Esophagus squamous epithelium (tissue), 5 donors: ENCODE measurements at places on chromosomes 13 and 19.

GRCh38 chr19:45215391-45216191 is 29.6 kb downstream of the EXOC3L2 start:
- peaks cover 17% of the 10 kb centered on the region for H3K4me1 ChIP-seq
- H3K36me3 ChIP-seq, result no peaks in the 10 kb centered on the region
- no peaks in the 10 kb centered on the region for H3K27me3 ChIP-seq
- peak overlapping the region; percentile 13 for H3K27ac ChIP-seq
- no peak for DNase-seq

DNA sequence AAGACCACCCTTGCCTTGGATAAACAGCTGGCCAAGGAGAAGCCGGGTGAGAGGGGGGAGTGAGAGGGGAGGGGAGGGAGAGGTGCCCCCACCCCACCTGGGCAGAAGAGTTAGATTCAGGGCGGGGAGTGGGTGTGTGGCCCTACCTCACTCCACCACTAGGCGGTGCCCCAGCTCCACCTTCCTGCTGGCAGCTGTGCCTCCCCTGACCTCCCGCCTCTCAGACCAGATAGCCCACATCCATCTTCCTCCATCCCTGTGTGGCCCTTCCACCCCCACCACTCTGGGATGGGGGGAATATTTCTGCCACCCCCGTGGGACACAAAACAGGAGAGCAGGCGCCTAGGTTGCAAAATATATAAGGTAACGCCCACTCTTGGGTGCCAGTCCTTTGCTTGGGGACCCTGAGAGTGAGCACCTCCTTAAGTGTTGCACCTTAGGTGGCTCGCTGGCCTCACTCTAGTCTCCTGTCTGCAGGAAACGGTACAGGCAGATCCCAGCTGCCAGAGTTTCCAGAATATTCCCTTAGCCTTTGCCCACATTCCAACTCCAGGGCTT is 13.8 kb upstream of the EHD2 start:
- H3K36me3 ChIP-seq, result peaks cover 31% of the 10 kb centered on the region
- H3K27ac ChIP-seq, result no peak overlapping the region
- H3K4me3 ChIP-seq, result no peak overlapping the region
- no peak for DNase-seq
- H3K4me1 ChIP-seq, result peaks cover 5% of the 10 kb centered on the region

DNA sequence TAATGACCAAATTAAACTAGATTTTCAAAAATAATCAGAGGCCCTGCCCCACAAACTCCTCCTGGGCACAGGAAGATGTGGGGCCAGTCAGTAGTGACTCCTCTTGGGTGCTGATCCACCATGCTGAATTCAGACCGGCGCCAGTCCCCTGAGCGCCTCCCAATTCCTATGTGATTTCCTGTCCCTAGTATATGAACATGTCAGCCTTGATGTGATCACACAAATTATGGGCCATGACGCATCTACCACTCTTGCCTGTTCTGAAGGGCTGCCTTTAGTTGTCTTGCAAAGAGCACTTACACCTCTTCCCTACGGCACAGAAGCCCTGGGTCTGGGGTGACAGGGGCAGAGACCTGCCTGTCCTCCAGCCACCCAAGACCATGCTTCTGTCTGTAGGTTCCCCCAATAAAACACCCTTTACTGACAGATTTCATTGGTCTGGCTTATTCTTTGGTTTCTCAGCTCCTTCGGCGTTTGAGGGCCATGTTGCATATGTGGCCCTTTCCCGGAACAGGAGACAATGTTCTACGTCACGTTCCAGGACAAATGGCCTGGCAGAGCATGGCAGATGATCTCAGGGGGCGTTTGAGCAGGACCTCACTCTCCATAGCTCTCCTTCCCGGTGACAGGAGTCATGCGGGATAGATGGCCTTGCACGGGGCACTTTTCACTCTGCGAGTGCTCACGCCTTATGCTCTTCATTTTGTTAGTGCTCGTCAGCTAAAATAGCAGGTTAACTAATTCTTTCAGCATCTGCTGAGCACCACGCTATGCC is 5.6 kb upstream of the ATP11A start:
- H3K4me3 ChIP-seq, result no peak overlapping the region
- no peaks in the 10 kb centered on the region for H3K27me3 ChIP-seq
- H3K4me1 ChIP-seq, result no peaks in the 10 kb centered on the region
- no peak for DNase-seq

DNA sequence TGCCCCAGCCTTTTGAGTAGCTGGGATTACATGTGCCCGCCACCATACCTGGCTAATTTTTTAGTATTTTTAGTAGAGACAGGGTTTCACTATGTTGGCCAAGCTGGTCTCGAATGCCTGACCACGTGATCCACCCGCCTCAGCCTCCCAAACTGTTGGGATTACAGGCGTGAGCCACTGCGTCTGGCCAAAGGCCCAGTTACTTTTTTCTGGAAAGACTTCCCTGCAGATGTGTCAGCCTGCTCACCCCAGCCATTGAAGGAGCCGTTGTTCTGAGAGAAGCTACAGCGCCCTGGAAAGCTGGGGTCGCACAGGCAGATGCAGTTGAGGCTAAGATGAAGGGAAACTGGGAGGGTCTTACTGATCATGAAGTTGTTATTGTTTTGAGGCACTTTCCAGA is 7.9 kb upstream of the ZNF626 start:
- H3K27me3 ChIP-seq, result no peaks in the 10 kb centered on the region
- H3K27ac ChIP-seq, result no peak overlapping the region
- no peaks in the 10 kb centered on the region for H3K36me3 ChIP-seq
- DNase-seq, result no peak

DNA sequence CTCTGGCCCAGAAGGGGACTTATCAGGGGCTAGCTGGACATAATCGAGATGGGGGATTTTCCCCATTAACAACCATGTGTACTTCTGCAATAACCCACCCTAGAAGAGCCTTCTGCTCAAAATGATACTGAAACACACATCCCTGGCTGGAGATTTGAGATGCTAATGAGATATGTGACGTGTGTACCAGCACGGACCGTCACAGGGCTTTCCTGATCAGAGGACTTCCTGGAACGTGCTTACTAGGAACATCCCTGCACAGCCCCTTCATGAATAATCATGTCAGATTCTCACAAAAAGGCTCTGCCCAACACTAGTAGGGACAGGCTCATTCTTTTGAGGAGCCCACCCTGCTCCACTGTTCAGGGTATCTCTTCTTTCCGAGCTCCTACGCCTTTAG is 6.5 kb upstream of the ERVV-1 start:
- H3K36me3 ChIP-seq, result no peaks in the 10 kb centered on the region
- no peaks in the 10 kb centered on the region for H3K27me3 ChIP-seq
- H3K27ac ChIP-seq, result no peak overlapping the region
- no peaks in the 10 kb centered on the region for H3K4me1 ChIP-seq
- H3K4me3 ChIP-seq, result no peak overlapping the region

DNA sequence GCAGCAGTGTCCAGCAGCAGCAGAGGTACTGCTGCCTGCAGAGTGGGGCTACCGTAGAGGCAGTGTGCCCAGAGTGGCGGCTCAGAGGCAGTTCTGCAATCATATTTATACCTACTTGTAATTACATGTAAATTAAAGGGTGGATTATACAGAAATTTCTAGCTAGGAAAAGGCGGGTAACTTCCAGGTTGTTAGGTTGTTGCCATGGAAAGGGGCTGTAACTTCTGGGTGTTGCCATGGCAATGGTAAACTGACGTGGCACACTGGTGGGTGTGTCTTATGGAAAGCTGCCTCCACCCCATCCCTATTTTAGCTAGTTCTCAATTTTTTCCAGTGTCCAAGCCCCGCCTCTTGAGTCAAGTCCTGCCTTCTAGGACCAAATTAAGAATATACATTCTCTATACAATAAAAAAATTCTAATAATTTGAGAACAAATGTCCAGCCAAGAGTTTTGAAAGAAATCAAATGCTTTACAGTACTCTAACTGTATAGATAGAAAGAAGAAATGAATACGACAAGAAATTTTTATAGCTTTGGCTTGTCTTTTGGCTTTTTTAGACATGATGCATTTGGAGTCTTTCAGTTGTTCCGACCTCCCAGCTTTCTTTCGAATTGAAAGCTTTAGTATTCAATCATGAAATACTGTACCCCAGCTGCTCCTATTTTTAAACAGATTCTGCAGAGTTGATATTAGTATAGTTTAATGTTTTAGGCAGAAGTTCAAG is 816.6 kb downstream of the DIAPH3 start:
- H3K4me3 ChIP-seq, result no peak overlapping the region
- H3K27me3 ChIP-seq, result no peaks in the 10 kb centered on the region
- no peaks in the 10 kb centered on the region for H3K4me1 ChIP-seq
- no peak for DNase-seq

DNA sequence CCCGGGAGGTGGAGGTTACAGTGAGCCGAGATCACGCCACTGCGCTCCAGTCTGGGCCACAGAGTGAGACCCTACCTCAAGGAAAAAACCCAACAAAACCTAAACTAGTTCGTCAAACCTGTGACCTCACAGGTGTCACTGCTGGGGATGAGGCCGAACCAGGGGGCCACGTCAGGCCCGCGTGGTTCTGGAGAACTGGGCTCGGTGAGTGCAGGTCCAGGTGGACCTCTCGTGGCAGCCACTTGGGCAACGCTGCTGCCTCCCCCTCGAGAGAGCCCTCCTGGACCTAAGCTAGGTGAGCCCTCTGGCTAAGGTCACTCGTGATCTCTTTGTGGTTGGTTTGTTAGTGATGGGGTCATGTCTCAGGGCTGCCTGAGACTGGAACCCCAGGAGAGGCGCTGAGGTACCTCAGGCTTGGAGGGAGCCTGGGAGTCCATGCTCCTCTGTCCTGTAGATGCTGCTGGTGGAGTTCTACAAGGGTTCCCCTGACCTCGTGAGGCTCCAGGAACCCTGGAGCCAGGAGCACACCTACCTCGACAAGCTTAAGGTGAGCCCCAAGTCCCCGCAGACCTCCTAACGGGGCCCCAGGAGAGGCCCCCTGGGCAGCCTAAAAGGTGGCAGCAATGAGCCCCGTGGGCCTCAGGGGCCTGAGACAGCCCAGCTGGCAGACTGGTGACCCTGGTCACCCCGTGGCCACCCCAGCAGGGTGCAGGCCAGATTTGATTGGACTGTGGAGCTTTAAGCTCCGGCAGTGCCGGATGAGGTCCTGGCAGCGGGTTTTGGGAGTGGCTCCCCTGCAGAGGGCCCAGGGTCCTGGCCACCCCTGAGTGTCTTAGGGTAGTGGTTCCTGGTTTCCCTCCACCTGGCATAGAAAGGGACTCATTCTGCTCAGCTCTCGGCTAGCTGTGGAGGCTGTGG is 15.6 kb downstream of the MPND start:
- no peaks in the 10 kb centered on the region for H3K27me3 ChIP-seq
- peaks cover 39% of the 10 kb centered on the region for H3K36me3 ChIP-seq
- H3K4me1 ChIP-seq, result no peaks in the 10 kb centered on the region
- no peak overlapping the region for H3K4me3 ChIP-seq
